ENCODE measurements at places on chromosomes 13 and 19. TPM values are rescaled to one million over a fixed set of nuclear protein-coding genes. Genes with fewer than 3 reads are reported as not detected.

ZNF580 gene
- total RNA-seq = 17.3 TPM

CYP2A7 gene
- total RNA-seq = not detected

AXL gene
- total RNA-seq = 52.9 TPM

RFPL4A gene
- total RNA-seq = not detected

GIPR gene
- total RNA-seq = not detected

CELF5 gene
- total RNA-seq = not detected

OCEL1 gene
- 5.9 TPM for total RNA-seq

SPRY2 gene
- total RNA-seq = 75.4 TPM

RNF17 gene
- total RNA-seq = not detected
